T-helper 22 cell (primary cell): ENCODE measurements at places on chromosomes 3 and 15.

GRCh38 chr15:66461917-66462316 is 35.6 kb downstream of the SNAPC5 start:
- DNase-seq = no peak

DNA sequence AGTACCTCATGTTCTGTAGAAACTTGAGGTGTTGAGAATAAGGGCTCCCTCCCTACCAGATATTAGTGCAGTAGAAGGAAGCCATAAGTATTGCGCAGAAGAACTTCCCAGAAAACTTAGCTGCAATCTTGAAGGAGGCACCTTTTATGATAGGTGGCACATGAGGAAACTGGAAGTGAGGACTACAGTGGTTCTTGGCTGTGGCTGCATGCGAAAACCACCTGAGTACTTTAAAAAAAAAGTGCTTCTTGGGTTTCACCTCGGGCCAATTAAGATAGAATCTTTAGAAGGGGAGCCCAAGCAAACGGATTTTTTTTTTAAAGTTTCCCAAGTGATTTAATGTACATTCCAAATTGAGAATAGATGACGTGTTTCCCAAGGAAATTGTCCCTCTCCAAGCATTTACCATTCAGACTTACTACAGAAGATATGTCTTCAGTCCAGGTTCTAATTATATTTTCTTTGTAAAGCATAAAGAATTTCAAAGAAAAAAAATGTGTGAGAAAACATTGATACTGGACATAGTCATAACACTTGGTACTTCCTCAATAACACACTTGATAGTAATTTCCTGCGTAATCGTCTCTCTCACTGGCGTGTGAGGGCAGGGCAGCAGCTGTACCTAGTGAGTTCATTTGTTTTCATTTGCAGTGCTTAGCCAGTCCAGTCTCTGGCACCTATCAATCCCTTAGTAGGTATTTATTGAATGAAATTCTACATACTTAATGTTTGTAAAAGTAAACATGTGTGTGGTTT is 12.3 kb upstream of the NR1I2 start:
- DNase-seq = no peak

GRCh38 chr3:188421836-188422540 is 268.0 kb downstream of the LPP start:
- DNase-seq = no peak

GRCh38 chr3:48119505-48120193 is 68.6 kb downstream of the CDC25A start:
- no peak for DNase-seq

DNA sequence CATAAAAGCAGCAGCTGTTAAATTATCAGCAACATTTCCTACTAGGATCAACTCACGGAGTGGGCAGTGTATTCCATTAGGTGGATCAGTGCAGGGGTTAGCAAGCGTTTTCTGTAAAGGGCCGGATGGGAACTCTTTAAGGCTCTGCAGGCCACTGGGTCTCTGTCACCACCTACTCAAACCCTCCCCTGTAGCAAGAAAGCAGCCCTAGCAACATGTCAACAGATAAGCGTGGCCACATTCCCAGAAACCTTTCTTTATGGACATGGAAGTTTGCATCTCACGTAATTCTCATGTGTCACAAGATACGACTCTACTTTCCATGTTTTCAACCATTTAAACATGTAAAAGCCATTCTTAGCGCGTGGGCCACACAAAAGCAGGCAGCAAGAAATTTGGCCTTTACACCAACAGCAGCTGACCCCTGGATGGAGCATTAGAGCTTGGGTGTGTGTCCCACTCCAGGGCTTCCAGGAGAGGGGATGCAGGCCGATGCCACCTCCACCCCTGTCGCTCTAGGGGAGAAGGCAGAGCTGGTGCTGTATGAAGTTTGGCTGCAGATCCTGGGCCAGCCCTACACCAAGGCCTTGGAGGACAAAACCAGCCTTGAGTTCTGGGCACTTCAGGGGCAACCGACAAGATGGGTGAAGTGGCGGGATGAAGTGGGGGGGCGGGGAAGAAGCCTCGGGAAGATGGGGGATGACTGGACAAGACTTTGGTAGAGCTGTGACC is 48.2 kb upstream of the CSPG4 start:
- DNase-seq = no peak

DNA sequence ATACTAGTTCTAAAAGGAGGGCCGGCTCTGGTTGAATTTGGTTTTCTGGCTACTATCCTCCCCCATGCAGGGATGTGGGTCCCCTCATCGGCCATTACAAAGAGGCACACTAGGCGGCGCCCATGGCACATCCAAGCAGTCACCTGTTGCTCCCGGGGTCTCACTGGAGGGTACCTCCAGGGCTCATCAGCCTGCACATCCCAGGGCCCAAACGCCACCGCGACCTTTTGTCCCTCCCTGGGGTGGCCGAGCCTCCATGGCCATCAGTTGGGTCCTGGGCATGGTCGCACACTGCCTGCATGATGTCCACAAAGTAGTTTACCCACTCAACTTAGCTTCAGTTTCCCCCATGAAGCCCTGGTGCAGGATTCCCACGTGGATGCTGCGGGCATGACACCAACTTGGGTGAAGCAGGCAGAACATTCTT is 28.3 kb downstream of the IDH3A start:
- no peak for DNase-seq

DNA sequence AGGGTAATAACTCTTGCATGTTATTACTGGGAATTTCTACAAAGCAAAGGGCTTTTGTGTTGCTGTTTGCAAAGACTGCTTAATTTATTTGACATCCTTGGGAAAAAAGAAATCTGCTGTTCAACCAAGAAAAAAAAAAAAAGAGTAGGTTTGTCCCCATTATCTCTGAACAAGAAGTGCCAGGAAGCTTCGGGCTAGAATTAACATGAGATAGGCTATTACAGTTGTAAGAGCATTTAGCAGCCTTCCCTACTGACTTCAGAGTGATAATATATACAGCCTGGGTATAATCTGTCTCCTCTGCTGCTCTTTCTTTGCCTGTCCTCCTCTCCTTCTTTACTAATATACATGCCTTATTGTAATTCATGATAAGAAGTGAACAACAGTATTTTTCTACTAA is 23.3 kb upstream of the CHMP2B start:
- DNase-seq = no peak

DNA sequence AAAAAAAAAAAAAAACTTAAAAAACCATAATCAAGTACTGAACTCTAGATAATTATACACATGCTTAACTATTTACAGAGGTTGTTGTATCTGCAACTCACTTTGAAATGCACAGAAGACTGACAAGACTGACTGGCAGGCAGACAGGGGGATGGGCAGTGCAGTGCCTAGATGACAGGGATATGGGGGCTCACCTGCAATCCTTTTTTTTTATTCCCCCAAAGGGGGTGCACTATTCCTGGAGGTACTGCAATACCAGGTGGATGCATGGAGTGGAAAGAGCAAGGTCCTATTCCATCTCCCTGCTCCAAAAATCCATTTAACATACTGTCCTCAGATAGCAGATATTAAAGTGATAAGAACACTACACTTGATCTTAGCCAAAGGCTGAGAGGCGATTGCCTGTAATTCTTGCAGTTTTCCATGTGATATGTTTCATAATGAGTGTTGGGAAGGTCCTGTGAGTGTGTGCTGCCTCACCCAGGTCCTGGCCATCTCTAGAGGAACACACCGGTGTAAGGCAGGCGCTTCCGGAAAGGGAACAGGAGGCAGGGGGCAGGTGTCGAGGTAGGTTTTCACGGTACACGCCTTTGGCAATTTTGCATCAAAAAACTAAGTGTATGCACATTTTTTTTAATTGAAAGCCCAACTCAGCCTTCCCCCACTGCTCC is 22.7 kb downstream of the SEC61A1 start:
- DNase-seq = no peak

- DNase-seq = no peak
These were observed 43.4 kb downstream of the SLCO2A1 start for GRCh38 chr3:133986311-133986710.
